Neuronal stem cell (in vitro differentiated cells): ENCODE measurements at places on chromosomes 3 and 15.

DNA sequence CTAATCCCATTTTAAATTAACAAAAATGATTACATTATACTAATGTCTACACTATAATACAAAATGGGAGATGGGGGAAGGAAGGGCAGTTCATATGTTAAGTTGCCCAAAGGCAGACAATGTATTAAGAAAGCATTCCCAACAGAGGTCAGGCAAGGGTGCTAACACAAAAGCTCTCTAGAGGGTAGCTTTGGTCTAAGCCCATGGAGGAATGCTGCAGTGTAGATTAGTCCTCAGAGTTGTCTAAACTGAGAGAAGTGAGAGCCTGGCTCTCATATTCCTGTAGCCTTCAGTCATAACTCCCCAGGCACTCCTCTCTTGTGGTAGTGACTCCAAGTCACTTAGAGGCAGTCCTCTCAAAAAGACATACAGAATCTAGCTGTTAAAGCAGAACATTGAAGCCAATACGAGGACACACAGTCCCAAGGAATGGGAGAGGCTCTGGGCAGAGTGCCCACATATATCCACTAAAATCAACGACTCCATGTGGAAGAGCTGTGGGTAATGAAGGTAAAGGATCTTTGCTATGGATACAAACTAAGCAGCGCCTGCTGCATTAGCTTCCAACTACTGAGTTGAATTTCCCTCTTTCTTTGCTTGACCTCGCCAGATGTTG lies 14.5 kb downstream of the NEK10 start:
- DNase-seq, result no peak

DNA sequence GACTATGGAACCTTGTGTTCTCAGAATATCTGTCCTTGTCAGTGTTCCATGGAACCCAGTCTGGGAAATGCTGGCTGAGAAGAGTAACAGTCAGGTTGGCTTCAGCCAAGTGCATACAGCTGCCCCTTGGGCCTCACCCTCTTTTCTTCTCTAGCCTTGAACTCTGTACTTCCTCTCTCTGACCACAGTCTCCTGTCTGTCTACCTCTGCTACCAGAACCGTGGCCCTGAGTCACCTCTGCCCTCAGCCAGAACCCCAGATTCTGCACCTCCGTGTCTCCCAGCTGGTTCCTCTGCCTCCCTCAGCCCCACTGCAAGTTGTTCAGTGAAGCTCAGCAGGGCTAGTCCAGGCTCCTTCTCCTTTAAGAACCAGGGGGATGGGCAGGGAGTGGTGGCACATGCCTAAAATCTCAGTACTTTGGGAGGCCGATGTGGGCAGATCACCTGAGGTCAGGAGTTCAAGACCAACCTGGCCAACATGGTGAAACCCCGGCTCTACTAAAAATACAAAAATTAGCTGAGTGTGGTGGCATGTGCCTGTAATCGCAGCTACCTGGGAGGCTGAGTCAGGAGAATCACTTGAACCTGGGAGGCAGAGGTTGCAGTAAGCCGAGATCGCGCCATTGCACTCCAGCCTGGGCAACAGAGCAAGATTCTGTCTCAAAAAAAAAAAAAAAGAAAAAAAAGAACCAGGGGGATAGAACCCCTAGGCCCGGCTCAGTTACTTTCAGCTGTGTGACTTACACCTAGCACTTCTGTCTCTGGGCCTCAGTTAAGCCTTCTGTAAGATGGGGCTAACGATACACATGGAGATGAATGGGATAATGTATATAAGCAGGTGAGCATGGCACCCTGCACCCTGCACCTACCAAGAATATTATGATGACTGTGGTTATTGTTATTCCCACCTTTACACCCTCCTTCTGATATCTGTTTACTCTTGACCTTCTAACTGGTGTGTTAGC lies 24.3 kb upstream of the TATDN2 start:
- DNase-seq, result no peak

- no peak for DNase-seq
These were observed 2.2 kb downstream of the DENND4A start for GRCh38 chr15:65789759-65790425.

- DNase-seq, result no peak
These were observed 16.0 kb upstream of the LRRK1 start for GRCh38 chr15:100903168-100903554.

- DNase-seq, result no peak
These were observed 481.4 kb upstream of the CFAP20DC start for GRCh38 chr3:59531066-59531745.

- DNase-seq, result no peak
These were observed 12.1 kb downstream of the UBAP1L start for GRCh38 chr15:65102912-65103311.

DNA sequence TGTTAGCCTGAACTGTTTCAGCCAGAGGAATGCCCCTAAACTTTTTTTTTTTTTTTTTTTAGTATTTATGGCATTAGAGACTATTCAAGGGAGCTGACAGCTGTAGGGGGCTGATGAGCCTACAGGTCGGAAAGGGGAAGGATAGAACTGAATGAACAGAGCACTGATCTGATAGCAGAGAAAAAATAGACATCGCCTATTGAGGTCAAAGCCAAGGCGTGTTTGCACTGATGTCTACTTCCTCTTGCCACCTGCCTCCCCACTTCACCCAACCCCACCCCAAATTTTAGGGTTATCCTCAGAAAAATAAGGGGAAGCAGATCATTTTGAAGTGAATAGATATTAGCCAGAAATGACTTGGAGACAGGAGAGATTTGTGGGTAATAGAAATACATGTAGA lies 3.0 kb upstream of the ZMAT3 start:
- DNase-seq, result no peak

DNA sequence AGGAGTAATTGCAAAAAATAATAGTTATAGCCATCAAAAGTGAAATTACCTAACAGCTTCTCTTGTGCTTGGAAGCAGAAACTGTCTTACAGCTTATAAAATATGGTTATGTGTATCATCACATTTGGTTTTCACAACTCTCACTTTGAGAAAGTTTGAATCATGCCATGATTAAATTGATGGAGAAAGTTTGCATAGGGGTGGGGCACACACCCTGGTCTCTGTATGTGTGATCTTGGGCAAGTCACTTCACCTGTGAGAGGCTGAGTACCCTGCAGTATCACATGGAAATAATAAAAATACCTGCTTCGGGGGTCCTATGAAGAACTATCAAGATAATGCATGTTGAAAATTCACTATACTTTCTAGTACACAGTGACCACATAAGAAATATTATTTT lies 471.4 kb downstream of the RAP2B start:
- no peak for DNase-seq

DNA sequence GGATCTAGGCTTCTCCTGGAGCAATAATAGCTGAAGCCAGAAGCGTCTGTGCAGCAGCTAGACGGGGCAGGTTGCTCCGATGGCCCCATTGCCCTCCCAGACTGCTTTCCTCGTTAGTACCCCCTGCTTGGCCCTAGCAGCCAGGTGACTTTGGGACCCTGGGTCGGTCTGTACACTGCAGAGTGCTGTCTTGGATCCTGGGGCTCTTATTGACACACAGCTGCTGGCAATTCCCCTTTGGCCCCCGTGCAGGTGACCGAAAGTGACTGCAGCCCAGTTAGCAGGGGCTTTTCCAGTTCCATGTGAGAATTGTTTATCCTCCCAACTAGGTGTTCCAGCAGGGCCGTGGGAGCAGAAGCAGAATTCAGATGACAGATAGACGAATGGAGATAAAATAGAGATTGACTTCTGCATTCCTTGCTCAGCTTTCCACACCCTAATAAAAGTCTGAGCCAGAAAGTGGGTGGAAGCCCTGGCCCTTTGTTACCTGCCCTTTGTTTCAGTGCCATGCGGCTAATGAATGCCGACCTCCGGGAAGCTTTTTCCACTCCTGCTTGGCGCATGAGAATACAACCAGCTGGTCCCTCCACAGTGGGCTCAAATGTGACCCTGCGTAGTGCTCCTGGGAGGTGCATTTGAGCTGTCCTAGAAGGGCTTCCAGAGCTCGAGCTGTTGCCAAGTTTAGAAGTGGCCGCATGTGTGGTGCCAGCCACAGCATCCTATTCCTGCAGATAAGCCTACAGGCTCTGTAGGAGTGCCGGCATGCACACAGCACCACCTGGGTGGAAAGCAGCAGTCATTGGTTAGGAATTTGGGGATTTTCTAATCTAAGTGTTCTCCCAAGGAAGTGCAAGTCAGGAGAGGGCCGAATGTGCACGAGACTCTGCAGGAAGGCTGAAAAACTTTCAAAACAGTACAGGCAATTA lies 94.4 kb downstream of the SLCO3A1 start:
- no peak for DNase-seq

DNA sequence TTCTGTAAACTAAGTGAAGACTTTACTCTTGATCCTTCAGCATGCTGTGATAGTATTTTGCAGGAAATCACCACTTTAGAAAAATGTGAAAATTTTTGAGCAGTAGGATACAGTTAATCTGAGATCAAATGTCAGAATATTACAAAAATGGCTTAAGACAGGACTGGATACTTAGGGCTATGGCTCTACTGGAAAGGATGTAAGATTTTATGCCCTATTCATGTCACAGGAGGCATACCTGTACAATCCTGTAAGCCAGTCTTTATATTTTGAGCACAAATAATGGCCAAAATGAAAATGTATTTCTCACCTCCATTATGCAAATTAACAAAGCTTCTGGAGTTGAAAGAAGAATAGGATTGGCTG lies 8.6 kb upstream of the TGFBR2 start:
- no peak for DNase-seq

DNA sequence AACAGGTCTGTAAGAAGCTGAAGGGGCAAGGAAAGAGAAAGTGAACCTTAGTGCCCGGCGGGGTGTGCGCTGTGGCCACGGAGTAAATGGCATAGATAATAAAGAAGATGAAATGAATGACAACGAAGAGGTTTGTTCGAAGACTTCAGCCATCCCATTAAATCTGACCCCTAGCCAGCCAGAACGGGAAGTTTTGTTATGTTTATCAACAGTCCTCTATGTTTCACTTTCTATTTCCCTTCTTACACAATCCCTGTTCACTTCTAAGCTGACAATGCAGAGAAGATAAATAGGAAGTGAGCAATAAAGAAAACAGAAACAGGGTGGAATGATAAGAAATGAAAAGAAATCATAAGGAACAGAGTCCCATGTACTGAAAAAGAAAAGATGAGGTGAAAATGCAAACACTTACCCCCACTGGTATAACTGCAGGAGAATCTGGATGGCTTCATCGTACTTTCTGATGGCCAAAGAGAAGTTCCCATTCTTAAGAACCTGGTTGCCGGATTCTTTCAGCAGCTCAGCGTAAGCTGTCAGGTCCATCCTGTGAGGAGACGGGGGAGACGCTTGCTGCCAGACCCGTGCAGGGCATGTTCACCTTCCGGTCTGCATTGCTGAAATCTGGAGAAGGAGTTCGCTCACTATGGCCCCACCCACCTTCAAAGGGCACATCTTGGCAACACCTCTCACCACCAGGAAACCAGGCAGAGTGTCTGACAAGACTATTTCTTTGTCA lies 36.8 kb downstream of the TRANK1 start:
- DNase-seq, result no peak

GRCh38 chr3:7657214-7658112 lies 796.5 kb downstream of the GRM7 start:
- DNase-seq, result no peak

DNA sequence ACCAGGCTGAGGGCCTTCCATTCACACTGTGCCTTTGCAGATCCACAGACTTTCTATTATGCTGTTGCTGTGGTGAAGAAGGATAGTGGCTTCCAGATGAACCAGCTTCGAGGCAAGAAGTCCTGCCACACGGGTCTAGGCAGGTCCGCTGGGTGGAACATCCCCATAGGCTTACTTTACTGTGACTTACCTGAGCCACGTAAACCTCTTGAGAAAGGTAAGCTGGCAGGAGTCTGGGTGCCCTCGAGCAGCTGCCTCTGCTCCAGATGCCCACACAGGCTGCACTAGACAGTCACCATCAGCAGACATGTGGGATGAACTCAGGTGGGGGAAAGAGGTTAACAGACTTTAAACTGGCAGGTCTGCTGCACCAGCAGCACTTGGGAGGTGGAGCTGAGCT lies 8.3 kb downstream of the TF start:
- DNase-seq, result no peak
